ENCODE measurements at places on chromosomes 2 and 18.

GRCh38 chr18:56139372-56139771 lies 499.0 kb downstream of the TXNL1 start:
- no peak for DNase-seq

DNA sequence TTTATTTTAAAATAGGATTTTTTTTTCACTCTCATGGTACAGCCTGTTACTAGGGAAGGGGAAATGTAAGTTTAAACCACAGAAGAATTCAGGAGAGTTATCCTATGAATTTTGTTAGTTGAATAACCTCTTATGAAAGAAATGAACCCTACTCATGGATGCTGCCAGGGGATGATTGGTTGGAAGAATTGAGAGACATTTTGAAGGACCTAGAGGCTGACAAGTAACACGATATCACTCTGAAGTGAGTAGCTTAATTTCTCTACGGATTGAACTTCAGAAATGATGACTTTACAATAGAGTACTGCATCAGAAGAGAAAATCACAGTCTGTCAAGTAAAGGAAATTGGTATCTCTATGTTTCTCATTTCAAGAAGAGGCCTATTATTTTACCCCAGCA lies 1346.2 kb downstream of the SUCLG1 start:
- no peak for DNase-seq

GRCh38 chr2:204776781-204777559 lies 231.7 kb downstream of the PARD3B start:
- no peak for DNase-seq

- DNase-seq = no peak
Observed at GRCh38 chr2:117980783-117981676, 32.8 kb downstream of the CCDC93 start.

- DNase-seq = no peak
Observed at GRCh38 chr2:160505256-160505655, 11.6 kb upstream of the RBMS1 start.

- DNase-seq = no peak
Observed at GRCh38 chr18:10295751-10296150, 158.7 kb upstream of the APCDD1 start.

DNA sequence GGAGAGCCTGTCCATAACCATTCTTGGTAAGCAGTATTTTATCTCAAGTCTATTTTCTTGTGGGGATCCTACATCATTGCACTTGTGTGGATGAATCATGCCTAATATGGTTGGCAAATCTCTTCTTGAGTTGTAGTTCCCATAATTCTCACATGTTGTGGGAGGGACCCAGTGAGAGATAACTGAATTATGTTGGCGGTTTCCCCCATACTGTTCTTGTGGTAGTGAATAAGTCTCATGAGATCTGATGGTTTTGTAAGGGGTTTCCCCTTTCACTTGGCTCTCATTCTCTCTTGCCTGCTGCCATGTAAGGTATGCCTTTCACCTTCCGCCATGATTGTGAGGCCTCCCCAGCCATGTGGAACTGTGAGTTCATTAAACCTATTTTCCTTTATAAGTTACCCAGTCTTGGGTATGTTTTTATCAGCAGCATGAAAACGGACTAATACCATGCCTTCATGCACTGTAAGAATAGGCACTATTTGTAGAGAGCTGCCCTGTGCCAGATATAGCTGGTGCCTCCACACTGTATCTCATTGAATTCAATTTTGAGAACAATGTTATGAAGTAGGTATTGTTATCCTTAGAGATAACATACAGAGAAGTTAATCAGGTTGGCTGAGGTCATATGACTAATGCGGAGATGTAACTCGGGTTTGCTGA lies 148.3 kb downstream of the PLCL1 start:
- DNase-seq = no peak

DNA sequence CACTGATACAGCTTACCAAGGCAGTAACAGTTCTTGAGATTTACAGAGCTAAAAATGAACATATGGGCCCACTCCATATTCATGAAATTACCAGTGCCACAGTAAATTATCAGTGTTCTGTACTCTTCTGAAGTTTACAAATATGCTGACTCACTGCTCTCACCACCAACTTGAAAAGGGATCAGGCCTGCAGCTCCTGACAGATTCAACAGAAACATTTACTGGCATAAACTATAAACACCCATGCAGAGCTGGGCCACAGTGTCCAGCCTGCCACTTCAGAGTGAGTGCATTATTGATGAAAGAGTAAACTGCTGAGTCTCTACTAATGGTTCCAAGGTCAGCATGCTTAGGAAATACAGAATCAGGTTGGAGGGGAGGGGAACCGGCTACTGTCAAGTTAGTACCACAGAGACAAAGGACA lies 83.1 kb downstream of the FARSB start:
- no peak for DNase-seq

DNA sequence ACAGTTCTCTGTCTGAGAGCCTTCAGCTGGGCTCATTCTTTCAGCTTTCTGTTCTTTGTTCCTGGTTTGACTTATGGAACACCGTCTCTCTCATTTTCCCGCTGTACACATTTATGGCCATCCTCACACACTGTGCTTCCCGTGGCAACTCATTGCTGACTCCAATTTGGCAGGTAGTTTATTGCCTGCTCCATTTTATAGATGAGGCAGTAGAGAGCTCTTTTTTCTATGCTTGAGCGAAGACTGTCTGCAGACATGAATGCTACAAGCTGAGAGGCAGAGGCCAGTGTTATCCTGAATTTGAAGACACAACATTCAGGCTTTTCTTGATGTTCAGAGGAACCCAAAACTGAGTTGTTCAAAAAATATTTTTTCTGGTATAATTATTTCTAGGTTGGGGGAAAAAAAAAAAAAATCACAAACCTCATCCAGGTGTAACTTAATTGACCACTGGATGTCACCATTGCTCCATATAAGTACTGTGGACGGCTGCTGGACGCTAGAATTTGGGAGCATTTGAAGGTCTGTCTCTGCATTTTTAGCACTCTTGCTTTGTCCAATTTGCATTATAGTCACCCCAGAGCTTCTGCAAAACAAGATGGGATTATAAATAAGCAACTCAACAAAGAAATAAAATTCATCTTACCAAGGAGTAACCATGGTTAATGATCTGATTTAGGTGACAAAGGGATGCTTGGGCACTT lies 83.5 kb downstream of the HRH4 start:
- no peak for DNase-seq

GRCh38 chr2:54840559-54841468 lies 117.4 kb downstream of the EML6 start:
- no peak for DNase-seq

GRCh38 chr18:22509423-22509822 lies 91.7 kb upstream of the CTAGE1 start:
- no peak for DNase-seq

DNA sequence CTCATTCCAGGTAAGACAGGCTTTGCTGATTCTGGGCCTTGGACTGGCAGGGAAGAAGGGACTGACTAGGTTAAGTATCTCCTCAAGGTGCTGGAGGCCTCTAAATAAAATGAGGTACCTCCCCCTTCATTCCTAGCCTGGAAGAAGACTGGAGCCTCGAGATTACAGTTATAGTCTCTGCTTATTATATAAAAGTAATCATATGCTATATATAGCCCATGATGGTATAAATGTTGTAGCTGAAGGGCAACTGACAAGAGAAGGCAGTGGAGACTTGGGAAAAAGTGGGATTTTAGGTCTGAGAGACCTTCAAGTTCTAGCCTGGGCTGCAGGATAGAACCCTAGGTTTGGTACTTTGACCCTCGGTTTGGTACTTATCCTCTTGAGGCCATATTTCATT lies 248.3 kb downstream of the PLCL1 start:
- DNase-seq = no peak

GRCh38 chr2:133266041-133266925 lies 302.0 kb downstream of the NCKAP5 start:
- no peak for DNase-seq

DNA sequence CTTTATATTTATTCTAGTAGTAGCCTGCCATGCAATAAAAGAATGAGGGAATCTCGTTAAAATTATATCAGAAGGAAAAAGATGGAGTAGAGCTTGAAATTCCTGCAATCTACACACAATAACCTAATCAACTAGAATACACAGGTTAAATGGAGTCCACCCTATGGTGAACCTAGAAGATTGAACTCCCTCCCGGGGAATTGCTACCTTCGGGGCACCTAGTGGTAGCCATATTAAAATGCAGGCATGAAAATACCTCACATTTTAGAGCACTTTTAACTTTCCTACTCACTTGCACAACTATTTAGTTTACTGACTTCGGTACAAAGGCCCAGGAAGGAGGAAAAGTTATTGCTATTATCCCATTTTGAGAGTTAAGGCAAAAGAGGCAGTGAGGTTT lies 174.5 kb downstream of the SS18 start:
- no peak for DNase-seq

- DNase-seq = no peak
Observed at GRCh38 chr2:151191001-151191400, 70.7 kb downstream of the RBM43 start.

DNA sequence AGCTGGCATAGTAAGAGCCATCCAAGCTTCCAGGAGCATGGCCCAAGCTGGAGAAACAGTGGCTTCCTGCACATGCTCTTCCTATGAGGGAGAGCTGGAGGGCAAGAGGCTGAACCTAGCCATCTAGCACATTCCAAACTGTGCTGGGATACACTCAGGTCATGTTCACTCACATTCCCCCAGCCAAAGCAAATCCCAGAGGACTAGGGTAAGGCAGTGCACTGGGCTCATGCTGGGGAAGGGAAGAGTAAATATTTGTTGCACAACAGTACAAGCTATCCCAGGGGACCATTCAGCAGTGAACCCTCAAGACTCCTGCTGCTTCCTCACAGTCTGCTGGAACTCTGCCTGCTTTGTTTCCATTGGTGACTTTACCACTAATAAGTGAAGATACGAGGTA lies 20.7 kb upstream of the GYPC start:
- no peak for DNase-seq

DNA sequence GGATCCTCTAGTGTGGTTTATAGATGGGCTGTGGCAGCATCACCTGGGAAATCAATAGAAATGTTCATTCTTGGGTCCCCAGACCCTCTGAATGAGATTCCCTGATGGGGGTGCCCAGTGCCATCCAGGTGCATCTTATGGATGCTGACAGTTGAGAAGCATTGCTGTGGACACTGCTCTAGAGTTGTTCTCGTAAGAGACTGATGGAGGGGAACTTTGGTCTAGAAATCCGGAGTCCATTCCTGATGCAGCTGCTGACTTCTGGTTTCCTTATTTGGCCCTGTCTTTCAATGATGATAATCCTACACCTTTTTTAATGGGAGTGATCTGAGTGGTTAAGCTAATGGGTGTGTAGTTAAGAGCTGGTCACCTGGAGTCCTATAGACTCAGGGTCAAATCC lies 28.3 kb upstream of the E2F6 start:
- DNase-seq = no peak

DNA sequence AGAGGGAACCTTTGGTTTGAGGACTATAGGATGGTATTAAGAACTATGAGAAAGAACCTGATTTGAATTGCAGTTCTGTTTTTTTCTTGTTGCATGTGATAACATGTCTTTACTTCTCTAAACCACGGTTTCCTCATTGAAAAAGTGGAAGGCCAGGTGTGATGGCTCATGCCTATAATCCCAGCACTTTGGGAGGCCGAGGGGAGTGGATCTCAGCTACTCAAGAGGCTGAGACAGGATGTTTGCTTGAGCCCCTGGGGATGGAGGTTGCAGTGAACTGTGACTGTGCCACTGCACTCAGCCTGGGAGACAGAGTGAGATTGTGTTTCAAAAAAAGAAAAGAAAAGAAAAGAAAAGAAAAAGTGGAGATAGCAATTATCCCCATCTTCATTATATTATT lies 32.3 kb downstream of the SCN9A start:
- DNase-seq = no peak

- no peak for DNase-seq
Observed at GRCh38 chr2:42510608-42511243, 16.9 kb upstream of the KCNG3 start.

GRCh38 chr2:10561288-10562035 lies 113.3 kb upstream of the ODC1 start:
- no peak for DNase-seq

- DNase-seq = no peak
Observed at GRCh38 chr2:56933976-56934375, 750.2 kb downstream of the CCDC85A start.

DNA sequence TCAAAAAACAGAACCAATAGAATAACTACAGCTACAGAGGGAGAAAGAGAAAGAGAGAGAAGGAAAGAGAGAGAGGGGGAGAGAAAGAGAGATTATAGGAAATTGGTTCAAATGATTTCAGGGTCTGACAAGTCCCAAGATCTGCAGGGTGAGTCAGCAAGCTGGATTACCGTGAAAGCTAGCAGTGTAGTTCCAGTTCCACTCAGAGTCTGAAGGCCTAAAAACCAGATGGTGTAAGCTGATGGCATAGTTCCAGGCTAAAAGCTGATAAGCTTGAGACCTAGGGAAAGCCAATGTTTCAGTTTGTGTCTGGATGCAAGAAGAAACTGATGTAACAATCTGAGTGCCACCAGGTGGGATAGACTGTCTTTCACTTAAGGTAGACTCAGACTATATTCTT lies 397.7 kb downstream of the TRIB2 start:
- DNase-seq = no peak

GRCh38 chr2:35104309-35104708 lies 1251.3 kb upstream of the CRIM1 start:
- DNase-seq = no peak

DNA sequence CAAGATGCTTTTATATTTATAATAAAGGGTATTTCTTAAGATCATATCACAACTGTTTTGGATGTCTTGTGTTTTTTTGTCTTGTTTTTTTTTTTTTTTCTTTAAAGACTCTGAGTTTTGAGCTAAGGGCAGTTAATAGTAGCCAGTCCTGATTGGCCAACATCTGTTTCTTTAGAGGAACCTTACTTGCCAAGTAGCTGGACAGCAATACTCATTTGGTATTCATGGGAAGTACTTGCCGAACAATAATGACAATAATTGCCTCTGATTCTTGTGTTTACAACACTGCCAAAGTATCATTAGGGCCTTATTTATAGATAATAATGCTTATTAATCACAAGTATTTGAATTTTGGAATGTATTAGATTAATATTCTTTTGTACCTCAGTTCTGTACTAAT lies 17.1 kb upstream of the POU3F3 start:
- no peak for DNase-seq

GRCh38 chr2:18475884-18476283 lies 84.6 kb downstream of the RDH14 start:
- no peak for DNase-seq

GRCh38 chr2:98488252-98488651 lies 43.6 kb downstream of the INPP4A start:
- no peak for DNase-seq

- DNase-seq = no peak
Observed at GRCh38 chr2:234464291-234464645, 32.6 kb downstream of the ARL4C start.

GRCh38 chr2:149077861-149078260 lies 39.4 kb downstream of the LYPD6B start:
- no peak for DNase-seq
